ENCODE measurements at places on chromosomes 13 and 19.

DNA sequence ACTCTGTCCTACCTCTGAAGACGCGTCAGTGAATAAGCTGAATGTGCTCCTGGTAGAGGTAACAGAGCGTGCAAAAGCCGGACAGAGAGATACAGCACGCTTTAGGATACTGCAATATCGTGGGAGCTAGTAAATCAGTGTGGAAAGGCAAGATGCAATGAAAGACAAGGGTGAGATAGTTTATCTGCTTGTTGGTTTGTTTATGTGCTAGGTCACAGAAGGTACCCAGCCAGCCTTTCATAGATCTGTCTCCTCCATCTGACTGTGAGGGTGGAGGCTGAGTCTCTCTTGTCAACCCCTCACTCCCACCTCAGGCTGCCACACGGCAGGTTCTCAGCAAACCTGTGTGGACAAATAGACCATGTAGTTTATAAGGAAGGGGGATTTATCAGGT lies 904 bp upstream of the GIPC1 start:
- no peak for DNase-seq

DNA sequence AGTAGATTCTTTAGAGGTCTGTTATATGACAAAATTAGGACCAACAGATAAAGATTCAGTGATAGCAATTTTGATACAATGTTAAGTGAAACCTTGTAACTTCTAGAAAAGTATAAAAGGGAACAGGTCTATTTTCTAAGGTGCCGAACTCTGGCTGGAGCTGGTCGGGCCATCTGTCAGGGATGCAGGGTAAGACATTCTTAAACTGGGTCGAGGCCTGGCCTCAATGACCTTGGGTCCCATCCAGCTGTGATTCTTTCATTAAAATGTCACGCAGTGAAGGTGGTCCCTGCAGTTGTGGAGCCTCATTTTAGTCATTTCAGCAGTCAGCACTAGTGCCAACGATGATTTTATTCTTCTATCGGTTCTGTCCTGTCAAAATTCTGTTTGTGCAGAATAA lies 271.9 kb upstream of the SPRY2 start:
- DNase-seq = no peak

DNA sequence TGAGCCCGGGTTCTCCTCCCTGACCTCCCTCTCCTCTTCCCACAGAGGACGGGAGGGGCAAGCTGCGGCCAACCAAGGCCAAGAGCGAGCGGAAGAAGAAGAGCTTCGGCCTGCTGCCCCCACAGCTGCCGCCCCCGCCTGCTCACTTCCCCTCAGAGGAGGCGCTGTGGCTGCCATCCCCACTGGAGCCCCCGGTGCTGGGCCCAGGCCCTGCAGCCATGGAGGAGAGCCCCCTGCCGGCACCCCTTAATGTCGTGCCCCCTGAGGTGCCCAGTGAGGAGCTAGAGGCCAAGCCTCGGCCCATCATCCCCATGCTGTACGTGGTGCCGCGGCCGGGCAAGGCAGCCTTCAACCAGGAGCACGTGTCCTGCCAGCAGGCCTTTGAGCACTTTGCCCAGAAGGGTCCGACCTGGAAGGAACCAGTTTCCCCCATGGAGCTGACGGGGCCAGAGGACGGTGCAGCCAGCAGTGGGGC lies 162.2 kb downstream of the KDM4B start:
- peak; percentile 34 for DNase-seq

DNA sequence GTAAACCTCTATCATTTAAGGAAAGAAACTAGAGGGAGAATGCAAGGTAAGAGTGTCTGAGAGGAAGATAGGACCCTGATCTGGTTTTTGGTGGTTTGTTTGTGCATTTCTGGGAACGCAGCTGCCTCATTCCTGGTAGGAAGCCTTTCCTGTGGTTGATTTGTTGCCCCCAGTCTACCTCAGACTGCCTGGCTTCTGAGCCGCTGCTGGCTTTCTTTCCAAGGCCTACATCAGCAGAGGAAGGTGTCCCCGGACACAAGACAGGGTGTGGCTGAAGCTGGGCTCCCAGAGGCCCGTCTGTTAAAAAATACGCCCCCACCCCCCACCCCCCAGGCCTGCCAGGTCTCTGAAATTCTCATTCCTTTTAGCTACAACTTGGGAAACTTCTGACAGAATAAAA lies 42.6 kb downstream of the C13orf42 start:
- DNase-seq = no peak

- no peak for DNase-seq
Observed at GRCh38 chr19:48477067-48477685, 8.0 kb downstream of the CYTH2 start.

DNA sequence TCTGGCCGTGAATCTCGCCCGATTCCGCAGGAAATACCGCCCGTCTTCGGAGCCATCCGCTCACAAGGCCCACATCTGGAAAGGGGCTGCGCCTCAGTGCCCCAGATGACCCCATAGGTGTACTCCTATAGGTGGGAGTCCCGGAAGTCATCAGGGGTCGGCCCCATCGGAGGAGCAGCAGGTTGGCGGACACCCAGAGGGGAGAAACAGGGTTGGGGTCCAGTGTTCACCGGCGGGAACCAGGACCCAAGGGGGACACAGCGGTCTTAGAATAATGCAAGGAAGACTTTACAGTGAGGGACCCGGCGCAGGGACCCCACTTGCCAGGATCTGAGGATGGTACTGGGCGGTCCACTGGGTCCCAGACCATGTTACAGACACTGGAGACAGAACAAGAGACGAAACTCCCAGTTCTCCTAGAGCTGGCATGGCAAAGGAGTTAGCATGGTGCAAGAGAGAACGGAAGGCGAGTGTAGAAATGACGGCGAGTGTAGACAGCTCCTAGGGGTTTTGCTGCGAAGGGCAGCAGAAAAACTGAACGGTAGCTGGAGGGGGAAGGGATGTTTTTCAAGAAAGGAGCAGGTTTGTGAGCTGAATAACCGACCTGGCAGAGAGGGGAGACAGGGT lies 4.2 kb upstream of the RGL3 start:
- no peak for DNase-seq

GRCh38 chr13:113410472-113411201 lies 42.7 kb downstream of the ADPRHL1 start:
- DNase-seq = no peak

GRCh38 chr13:67090856-67091255 lies 139.3 kb downstream of the PCDH9 start:
- no peak for DNase-seq

- DNase-seq = no peak
Observed at GRCh38 chr19:13079542-13079986, 23.1 kb downstream of the LYL1 start.

- DNase-seq = no peak
Observed at GRCh38 chr19:47510516-47511127, 4.2 kb downstream of the NAPA start.
